ENCODE measurements at places on chromosomes 7 and 10.

DNA sequence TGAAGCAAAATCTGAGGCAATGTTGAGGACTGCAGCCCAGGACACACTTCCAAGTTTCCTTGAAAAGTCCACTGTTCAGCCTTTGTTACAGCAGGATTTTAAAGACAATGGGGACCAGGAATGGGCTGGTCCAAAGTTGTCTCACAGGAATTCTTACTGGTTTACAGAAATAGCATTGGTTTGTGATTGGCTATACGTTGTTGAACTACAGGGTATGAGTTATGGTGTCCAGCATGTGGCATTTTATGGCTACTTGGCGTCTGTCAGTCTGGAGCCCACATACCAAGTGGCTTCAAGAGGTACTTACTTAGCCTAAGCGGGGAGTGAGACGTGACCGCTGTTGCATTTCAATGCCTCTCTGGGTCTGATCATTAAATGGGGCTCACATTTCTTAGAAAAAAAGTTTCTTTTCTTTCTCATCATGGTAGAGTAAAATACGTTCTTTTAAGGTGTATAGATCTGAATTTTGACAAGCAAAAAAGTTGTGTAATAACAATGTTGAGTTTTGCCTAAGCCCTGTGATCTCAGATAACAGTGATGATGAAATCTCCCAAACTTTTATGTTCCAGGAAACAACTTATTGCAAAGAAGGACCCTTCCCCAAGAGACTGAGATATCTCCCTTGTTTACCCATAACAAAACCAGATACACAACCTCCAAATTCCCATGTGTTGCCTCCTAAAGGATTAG is 100.0 kb upstream of the TRIM24 start:
- DNase-seq, result no peak

GRCh38 chr7:106175507-106175906 is 63.4 kb upstream of the SYPL1 start:
- DNase-seq, result no peak

DNA sequence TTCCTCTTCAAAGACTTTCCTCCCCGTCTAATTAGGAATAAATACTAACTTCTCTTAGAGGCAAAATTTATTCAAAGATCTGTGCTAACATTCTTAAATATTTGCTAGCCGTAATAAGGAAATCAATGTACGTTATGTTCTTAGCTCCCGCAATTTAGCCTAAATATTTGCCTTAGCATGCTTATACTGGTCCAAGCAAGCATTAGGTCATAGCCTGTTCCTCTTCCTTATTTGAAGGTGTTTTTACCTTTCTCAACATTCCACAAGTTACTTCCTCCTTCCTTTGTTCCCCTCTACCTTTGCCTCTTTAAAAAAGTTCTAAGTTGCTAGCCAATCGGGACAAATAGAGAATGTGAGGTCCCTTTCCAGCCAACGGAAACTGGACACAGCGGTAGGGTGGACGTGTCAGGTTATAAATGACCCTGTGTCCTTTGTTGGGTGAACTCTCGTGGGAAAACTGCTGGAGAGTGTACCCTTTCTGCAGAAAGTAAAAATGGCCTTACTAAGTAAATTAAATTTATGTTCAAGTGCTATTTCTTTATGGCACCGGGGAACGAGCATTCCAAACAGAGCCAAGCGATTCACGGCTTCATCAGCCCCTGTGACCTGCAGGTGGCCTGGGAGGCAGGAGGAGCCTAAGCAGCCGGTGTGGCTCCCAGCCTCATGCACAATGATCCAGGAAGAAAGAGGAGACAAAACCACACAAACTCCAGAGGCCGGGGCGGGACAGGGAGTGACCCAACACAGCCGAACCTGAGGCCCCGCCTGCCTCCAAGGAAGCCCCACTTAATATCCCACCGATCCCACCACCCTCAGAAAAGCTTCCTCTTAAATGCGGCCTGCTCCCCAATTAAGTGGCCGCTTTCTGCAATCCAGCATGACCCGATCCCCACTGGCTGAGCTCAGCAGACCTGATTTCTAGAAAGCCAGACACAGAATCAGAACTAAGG is 67.0 kb downstream of the ZRANB1 start:
- no peak for DNase-seq

- no peak for DNase-seq
Measured at GRCh38 chr10:78703593-78703992, 365.2 kb upstream of the ZMIZ1 start.

Data from activated T-helper 1 cell treated with Interleukin-2 at 50 U/mL for 16 hours (primary cell).